ENCODE measurements at places on chromosomes 2 and 18.

GRCh38 chr2:218152777-218153176 is 14.0 kb downstream of the CXCR1 start:
- no peak for DNase-seq

DNA sequence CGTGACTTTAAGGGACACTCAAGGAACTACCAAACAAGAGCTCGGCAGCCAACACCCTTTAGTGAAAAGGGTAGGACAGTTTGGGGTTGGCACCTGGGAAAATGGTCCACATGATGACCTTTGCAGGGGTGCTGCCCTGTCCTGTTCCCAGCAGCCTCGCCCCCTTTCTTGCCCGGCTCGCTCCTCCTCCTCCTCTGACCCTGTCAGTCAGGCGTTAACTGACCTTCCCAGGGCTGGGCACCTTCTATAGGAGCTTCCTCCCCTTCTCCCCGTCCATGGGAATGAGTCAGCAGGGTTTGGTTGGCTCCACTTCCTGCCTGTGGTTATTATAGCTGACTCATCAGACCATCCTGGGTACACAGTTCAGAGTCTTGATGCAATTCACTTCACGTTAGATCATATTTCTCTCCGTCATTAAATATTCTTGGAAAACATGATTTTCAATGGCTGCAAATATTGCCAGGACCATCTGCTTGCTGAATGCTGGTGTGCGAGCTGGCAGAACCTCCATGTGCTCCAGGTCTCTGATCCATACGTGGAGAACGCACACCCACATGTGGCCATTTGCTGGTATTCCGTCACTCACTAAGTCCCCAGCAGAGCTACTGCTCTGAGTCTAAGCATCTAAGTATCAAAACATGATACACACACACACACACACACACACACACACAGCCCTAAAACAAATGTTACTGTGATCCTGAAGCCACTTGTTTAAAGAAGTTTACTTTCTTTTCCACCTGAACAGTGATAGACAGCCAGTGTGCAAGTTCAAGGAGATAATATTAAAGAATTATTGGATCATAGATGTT is 185.0 kb downstream of the ANAPC1 start:
- peak; percentile 60 for DNase-seq

DNA sequence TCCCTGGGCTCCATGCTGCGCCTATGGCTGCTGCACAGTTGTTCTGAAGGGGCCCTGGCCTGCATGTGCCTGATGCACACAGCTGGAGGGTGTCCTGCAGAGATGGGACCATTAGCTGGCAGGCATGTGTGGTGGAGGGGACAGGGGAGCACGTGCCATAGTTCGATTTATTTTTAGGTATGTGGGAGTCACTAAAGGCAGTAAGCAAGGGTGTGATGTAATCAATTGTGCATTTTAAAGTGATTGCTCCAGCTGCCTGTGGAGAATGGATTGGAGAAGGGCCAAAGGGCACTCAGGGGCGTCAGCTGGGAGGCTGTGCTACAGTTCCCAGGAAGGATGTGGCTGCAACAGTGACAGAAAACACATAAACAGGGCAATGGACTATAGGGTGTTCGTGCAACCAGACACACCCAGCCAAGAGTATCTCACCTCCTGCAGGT is 205.1 kb downstream of the ARL4C start:
- peak; percentile 55 for DNase-seq

- no peak for DNase-seq
Measured at GRCh38 chr2:168033966-168034365, 213.4 kb downstream of the STK39 start.

- DNase-seq = no peak
Measured at GRCh38 chr2:231996797-231997540, 35.5 kb downstream of the DIS3L2 start.

- DNase-seq = no peak
Measured at GRCh38 chr2:169895294-169895985, 68.2 kb downstream of the UBR3 start.

GRCh38 chr2:45567974-45568789 is 42.9 kb downstream of the SRBD1 start:
- no peak for DNase-seq

- no peak for DNase-seq
Measured at GRCh38 chr18:2907550-2908135, 60.8 kb downstream of the EMILIN2 start.

- DNase-seq = no peak
Measured at GRCh38 chr2:145085612-145086011, 565.7 kb upstream of the ZEB2 start.

GRCh38 chr2:197908156-197908555 is 103.8 kb downstream of the PLCL1 start:
- DNase-seq = no peak

DNA sequence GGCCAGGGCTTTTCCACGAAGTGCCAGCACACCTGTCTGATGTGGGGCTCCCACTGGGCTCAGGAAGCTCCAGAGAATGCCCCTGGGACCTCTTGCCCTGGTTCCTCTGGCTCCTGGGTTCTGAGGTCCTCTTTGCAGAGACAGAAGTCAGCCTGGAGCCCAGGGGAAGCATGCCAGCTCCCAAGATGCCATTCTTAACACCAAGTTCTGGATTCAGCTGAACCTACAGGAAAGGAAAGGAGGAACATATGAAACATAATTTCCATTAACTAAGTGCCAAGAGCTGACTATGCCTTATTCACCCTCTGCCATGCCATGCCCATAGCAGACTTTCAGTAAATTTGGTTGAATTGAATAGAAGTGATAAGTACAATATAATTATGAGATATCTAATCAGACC is 21.9 kb downstream of the FAM124B start:
- DNase-seq = no peak

DNA sequence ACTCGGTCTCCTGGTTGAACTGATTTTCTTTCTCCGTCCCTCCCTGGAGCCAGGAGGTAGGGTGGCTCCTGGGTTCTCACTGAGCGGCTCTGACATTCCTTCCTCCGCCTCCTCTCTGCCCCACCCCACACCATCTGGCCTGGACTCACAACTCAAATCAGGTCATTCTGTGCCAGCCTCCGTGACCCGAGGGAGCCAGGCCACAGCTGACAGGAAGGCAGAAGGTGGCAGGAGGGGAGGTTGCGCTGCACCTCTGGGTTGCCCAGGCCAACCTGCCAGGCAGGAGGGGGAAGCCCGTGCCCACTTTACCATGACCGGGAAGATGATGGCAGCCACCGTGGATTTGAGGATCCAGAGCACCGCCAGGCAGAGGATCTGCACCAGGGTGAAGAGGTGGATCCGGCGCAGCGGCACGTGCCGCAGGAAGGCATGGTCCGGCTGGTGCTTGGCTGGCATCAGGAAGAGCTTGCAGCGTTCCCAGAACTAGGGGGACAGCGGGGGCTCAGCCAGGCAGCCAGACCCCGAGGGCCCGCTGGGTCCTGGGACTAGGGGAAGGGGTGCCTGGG is 28.3 kb downstream of the MTHFD2 start:
- DNase-seq = peak; percentile 58

DNA sequence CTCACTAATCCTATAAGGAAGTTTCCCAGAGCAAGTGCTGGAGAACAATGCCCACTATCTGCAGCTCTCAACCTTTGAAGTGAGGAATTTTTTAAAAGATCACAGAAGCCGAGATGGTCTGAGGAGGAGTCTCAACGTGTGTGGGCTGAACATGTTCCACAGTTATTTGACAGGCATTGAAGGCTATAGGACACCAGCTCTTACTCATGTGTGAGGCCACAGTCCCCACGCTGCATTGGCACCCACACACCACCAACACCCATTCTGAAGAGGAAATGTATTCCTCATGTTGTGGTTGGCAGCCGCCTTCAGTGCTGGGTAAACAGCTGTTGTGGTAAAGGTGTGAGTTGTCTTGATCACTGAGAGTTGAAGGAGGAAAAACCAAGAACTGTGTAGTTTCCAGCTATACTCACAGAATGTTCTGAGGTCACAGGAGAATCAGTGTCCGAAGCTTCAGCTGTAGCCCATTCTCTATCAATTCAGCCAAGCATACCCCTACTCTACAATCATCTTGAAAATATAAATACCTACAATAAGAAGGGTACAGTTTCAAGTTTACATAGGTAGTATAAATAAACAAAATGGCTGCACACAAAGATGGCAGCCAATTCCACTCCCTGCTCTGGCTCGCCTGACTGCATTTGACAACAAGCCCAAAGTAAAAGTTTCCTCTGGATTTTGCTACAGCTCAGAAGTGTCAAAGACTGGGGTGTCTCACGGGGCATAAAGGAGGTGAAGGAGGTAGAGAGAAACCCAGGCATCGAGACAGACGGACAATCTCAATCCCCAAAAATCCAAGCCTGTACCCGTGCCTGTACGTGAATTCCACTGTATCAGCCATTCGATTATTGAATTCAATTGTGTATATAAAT is 12.1 kb downstream of the CD226 start:
- no peak for DNase-seq

- no peak for DNase-seq
Measured at GRCh38 chr2:99880148-99880963, 262.0 kb downstream of the AFF3 start.

DNA sequence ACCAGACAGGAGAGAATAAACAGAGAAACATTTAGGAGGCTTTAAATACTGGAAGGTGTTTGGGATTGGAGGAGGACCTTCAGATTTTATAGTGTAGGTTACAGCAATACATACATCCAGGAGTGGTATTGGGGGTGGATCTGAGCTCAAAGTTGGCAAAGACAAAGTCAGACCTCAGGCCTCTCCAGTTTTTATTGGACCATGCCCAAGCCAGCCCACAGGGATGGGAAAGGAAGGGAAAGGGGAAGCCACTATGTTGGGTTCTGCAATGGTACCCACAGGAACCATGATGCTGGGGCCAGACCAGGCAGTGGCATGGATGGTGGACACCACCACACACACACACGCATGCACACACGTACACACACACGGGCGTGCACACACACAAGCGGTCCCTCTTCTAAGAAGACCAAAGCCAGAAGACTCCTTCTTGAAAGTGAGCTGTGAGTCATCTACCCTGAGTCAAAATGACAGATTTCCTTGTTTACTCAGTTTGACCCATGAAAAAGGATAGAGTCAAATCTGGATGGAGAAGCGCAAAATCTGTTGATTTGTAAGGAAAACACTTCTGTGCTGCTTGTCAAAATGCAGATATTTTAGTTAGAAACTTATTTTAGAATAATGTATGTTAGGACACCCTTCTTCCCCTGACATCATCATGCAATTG is 87.9 kb downstream of the TRABD2A start:
- DNase-seq = no peak

- no peak for DNase-seq
Measured at GRCh38 chr18:31791817-31792579, 31.3 kb upstream of the SLC25A52 start.

- DNase-seq = peak; percentile 91
Measured at GRCh38 chr2:109318150-109318948, 189.3 kb downstream of the SH3RF3 start.

- no peak for DNase-seq
Measured at GRCh38 chr2:109271920-109272319, 142.9 kb downstream of the SH3RF3 start.

- no peak for DNase-seq
Measured at GRCh38 chr2:22890132-22890531, 494.8 kb upstream of the KLHL29 start.

- no peak for DNase-seq
Measured at GRCh38 chr2:227788561-227789018, 25.1 kb upstream of the CCL20 start.

- DNase-seq = no peak
Measured at GRCh38 chr2:41764919-41765318, 282.9 kb upstream of the PKDCC start.

DNA sequence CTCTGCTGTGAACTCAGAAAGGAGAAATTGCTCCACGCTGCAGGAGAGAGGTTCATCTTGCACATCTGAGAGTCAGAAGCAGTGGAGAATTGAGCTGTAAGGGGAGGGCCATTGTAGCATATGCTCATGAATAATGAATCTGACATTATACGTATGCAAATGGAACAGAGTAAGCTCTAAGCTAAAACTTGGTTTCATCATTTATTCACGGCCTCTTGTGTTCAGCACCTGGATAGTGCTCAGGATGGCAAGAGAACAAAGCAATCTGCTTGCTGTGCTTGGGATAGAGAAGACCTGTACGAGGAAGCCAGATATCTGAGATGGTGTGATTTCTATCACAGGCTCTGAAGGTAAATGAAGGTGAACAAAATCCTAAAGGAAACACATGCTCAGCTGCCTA is 87.9 kb upstream of the GCFC2 start:
- no peak for DNase-seq

GRCh38 chr2:37711308-37711731 is 39.9 kb upstream of the CDC42EP3 start:
- no peak for DNase-seq

- DNase-seq = no peak
Measured at GRCh38 chr2:241506793-241507429, 1.5 kb downstream of the STK25 start.

DNA sequence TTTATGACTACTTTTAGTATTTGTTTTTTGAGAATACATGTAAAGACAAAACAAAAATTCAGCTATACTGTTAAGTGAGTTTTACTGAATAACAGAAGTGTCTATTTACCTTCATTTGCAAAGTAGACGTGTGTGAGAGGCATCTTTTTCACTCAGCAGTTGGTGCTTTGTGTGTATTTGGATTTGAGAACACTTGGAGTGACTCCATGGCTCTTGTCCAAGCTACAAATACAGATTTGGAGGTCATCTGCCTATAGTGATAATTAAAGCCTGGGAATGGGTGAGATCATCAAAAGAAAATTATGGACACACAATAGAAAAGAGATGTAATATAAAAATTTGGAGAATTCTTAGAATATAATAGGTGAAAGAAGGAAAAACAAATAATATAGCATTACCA is 6.2 kb downstream of the NAB1 start:
- DNase-seq = no peak

GRCh38 chr2:127630864-127631540 is 15.0 kb upstream of the GPR17 start:
- DNase-seq = no peak

- no peak for DNase-seq
Measured at GRCh38 chr2:238703053-238703415, 144.9 kb upstream of the TWIST2 start.

GRCh38 chr2:191833356-191833755 is 13.5 kb downstream of the CAVIN2 start:
- DNase-seq = no peak

DNA sequence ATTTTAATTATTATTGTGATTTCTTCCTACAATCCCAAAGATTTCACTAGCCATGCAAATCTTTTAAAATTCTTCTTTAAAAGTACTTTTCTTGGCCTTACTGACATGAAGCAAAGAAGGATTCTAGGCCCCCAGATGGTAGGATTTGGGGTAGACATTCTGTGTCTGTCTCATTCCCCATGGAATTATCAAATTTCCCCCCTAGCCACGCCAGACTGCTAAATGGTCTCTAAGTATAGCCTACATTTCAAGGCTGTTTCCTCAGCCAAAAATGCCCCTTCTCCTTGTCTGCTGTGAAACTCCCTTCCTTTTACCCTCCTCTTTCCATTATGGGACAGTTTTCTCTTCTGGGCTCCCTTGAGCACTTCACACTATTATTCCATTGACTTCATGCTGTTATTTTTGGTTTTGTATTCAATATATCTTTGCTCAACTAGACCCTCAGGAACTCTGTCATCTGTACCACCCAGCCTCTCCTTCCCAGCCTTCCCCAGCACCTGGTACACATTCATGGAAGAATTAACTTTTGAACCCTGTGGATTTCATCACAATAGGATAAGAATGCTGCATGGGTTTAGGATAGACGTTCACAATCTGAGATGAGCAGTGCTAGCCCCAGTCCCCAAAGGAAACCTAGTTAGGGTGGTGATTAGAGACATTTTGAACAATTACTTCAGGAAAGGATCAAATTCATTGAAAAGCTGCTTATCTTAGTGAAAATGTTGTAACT is 21.5 kb upstream of the CYP1B1 start:
- DNase-seq = no peak

Data from Right ventricle myocardium superior (tissue), 1 donor.